ENCODE measurements at places on chromosomes 3 and 15. TPM values are rescaled to one million over a fixed set of nuclear protein-coding genes. Genes with fewer than 3 reads are reported as not detected.

GRCh38 chr3:88528494-88528893, 378.7 kb downstream of the C3orf38 start:
- no peak for DNase-seq

DNA sequence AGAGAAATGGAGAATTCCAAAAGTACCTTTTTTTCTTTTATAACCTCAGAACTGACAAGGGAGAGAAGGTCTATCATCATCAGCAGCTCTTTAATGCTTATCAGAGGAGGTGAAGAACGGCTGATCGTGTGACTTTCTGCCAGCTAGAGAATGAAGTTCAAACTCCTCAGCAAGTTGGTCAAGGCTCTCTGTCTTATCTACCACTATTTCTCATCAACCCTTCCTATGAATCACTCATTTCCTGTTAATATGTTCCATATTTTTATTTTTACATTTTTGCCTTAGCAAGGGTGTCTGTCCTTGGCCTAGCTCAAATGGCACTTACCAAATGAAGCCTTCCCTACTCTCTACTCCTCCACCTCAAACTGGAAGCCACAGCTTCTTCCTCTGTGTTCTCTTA, 73.1 kb upstream of the TSPAN3 start:
- no peak for DNase-seq

- DNase-seq = no peak
These were observed 189.5 kb downstream of the ADAMTSL3 start for GRCh38 chr15:83843471-83843871.

DNA sequence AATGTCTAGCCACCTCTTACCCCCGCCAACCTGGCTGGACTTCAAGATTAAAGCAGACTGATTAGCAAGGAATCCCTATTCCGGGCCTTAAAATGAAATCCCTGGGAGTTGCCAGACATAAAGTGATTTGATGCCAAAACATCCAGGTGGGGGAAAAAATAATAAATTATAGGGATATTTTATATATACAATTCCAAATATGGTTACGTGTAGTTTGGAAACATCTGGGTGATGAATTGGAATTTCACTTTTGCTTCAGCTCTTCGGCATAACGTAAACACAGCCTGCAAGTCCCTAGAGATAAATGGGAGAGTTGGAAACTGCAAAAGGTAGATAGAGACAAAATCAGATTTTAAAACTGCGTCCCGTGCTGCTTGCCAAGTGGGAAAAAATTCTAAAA, 545.5 kb upstream of the MDFIC2 start:
- no peak for DNase-seq

Gene ATOSA
- 44.3 TPM for total RNA-seq

Gene CILP
- 0.82 TPM for total RNA-seq

All from prostate gland (tissue), 2 donors.